ENCODE measurements at places on chromosomes 16 and 17.

- DNase-seq: no peak
Measured at GRCh38 chr17:49698005-49698404, 9.8 kb downstream of the SLC35B1 start.

GRCh38 chr16:27169511-27170071, 33.7 kb upstream of the KDM8 start:
- peak; percentile 48 for DNase-seq

DNA sequence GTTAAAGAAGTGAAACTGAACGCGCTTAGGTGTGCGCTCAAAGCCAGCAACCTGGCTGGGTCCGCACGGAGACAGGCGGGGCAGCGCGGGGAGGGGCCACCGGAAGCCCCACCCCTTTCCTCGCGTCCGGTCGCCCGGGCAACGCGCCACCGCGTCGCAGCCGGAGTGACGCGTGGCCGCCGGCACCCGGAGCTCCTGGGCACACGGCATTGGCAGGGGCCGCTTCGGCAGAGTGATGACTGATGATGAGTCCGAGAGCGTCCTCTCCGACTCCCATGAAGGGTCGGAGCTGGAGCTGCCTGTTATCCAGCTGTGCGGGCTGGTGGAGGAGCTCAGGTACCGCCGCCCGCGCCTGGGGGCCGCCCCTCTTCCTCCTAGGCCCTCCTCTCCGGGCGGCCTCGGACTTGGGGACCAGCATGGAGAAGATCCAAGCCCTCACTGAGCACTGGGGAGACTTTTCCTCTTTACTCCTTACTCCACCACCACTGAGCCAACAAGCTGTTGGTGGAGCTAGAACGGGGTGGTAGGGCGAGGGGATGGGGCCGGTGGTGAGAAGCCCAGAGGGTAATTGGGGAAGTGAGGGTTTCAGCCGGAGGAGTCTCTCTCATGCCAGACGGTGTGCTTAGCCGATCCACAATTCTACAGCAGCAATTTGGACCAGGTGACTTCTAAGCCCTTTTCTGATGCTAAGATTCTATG, 44.9 kb downstream of the PRSS54 start:
- peak; percentile 81 for DNase-seq

GRCh38 chr16:66275775-66276428, 90.6 kb upstream of the CDH5 start:
- DNase-seq: peak; percentile 77

- no peak for DNase-seq
Measured at GRCh38 chr16:76311260-76311659, 34.1 kb downstream of the CNTNAP4 start.

GRCh38 chr16:72099377-72099818, 5.8 kb downstream of the DHX38 start:
- DNase-seq: peak; percentile 81

GRCh38 chr17:1275205-1275961, 4.1 kb upstream of the TRARG1 start:
- DNase-seq: no peak

- no peak for DNase-seq
Measured at GRCh38 chr16:17159617-17160016, 311.1 kb downstream of the XYLT1 start.

DNA sequence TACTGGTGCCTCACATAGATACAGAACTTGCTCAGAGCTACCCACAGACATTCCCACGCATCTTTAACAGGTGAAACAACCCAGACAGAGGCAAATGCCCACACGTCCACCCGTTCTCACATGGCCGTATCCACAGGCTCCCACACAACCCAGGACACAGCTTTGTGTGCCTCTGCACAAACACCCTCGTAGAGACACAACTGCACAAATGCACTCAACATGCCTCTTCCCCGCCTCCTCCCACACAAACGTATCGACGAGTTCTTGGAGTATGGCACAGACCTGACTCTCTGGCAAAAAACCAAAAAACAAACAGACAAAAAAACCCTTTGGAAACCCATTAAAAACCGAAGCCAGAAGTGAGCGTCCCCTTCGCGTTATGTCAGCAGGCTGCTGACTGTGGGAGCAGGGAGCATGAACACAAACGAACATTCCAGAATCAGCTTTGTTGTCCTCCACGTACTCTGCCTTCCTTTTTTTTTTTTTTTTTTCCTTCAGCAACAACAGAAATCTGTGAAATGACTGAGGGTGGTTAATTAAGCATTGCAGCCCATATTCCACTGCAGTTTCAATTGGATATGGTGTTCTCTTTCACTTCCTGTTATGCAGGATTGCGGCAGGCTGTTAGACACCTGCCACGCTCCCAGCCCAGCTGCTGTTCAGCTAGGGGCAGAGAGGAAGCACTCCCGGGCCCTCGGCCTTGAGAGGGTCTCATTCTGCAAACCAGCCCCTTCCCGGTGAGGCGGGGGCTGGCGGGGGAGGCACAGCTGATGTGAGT, 313.7 kb downstream of the MAF start:
- DNase-seq: no peak

GRCh38 chr16:5349670-5350517, 252.3 kb upstream of the EEF2KMT start:
- no peak for DNase-seq

DNA sequence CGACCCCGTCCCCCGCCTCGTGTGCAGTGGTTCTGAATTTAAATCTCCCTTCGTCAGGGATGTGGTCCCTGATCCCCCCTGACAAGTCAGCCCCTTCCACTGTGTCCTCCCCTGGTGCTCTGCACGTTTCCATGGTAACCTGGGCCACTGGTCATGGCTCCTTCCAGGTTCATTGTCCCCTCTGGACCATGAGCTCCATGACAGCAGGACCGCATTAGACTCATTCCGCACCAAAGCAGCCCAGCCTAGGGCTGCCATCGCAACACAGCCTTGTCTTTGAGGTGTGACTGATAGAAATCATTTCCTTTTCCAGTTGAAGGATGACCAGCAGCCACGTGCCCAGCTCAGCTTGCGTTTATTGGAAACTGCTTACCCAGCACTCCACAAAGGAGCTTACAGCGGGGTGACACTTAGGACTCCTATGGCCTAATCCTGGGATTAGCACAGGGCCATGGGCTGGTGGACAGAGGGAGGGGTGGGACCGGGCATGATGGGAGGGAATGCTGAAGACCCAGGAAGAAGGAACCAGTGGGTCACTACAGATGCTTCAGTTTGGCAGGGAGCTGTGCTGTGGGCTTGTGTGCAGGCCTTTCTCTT, 7.6 kb downstream of the RCVRN start:
- DNase-seq: no peak

- peak; percentile 85 for DNase-seq
Measured at GRCh38 chr16:3023415-3023668, 400 bp downstream of the HCFC1R1 start.

- DNase-seq: no peak
Measured at GRCh38 chr17:2631211-2631610, 37.8 kb downstream of the PAFAH1B1 start.

- no peak for DNase-seq
Measured at GRCh38 chr17:60529806-60530205, 3.8 kb upstream of the APPBP2 start.

- DNase-seq: no peak
Measured at GRCh38 chr17:61259360-61259759, 140.3 kb upstream of the TBX2 start.

DNA sequence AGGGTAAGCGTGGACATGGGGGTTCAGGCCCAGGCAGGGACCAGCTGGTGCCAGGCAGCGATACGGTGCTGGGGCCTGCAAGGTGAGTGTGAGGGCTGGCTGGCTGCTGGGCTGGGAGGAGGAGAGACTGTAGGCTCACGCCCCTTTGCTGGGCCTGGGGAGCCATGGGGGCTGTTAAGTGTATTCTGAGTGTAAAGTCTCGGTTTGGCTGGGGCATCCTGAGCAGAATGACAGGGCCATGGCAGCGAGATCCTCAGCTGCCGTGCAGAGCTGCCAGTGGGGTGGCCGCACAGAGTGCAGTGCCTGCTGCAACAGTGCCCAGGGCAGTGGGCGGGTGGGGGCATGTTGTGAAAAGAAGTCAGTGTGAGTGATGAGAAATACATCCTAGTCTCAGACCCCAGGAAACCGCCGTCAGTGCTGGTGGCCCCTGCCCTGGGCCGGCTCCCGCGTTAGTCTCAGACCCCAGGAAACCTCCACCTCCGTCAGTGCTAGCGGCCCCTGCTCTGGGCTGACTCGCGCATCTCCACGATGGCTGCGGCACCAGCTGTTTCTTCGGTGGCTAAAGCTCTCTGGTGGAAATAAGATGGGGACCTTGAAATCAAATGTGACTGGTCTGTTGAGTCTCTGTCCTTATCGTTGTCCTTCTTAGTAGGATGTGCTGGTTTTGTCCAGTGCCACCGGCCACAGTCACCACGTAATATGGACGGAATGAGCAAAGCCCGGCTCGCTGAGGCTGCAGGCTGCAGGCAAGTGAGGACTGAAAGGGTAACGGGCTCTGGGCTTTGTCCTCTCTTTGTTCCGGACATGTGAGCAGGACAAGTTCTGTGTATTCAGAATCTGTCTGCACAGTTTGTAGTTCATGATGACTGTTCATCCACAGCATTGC, 22.9 kb downstream of the ACSF3 start:
- no peak for DNase-seq
